Cardiac septum (tissue), 1 donor: ENCODE measurements at places on chromosomes 11 and 22. TPM values are rescaled to one million over a fixed set of nuclear protein-coding genes. Genes with fewer than 3 reads are reported as not detected.

The MEI1 gene
- total RNA-seq = 0.40 TPM

The TPBGL gene
- total RNA-seq = 0.08 TPM

- no peak for DNase-seq
These were observed 17.2 kb downstream of the KREMEN1 start for GRCh38 chr22:29090039-29090438.

DNA sequence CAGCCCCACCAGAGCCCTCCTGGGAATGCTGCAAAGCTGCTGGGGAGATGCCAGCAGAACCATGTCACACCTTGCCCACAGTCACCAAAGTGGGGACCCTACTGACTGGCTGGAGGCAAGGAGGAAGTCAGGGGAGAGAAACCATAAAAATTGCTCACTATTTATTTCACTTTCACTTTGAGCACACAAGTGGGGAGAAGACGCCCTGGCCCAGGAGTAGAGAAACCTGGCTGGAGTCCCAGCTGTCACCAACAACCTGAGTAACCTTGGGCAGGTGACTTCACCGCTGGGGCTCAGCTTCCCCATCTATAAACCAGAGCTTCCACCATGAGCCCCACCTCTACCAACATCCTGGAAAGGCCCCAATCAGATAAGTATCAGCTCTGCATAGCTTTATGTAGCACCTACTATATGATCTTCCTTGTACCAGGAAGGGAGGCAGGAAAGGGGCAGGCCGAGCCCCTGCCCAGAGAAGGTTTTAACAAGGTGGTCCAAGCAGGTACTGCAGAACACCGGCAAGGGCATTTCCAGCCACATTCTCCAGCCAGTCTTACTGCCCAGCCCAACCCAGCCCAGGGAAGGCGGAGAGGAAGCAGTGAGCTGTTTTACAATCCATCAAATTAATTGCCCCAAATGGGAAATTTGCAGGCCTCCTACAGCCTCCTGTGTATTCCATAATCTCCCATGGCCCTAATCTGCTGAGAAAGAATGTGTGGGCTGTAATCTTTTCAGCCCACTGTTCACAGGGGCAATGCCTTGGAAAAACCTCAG, 27.6 kb downstream of the PLEKHA7 start:
- DNase-seq = no peak

DNA sequence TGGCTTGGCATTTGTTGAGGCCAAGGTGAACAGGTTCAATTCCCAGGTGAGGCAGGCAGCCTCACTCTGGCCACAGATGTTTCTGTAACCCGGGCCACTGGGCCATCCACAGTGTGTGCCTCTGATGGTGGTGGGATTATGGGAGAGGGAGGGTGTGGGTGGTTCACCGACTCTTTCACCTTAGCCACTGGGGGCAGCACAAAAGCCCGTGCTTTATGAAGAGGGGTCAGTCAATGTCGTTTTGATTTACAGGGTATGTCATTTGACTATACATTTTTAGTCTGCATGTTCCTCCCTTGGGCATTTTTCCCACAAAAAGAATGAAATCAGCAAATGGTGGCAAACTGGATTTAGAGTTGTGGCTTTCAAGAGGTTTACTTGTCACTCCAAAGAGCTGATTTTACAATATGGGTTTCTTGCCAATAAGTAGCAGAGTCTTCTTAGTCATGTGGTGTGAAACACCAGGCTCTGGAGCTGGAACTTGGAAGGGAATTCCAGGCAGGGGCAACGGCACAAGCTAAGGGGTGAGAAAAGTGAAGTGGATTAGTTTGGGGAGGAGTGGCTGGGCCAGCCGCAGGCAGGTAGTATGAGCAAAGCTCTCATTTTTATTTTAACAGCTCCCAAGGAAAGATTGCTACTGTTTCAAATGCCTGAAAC, 217.8 kb upstream of the ZBED5 start:
- no peak for DNase-seq
